ENCODE measurements at places on chromosomes 13 and 19.

DNA sequence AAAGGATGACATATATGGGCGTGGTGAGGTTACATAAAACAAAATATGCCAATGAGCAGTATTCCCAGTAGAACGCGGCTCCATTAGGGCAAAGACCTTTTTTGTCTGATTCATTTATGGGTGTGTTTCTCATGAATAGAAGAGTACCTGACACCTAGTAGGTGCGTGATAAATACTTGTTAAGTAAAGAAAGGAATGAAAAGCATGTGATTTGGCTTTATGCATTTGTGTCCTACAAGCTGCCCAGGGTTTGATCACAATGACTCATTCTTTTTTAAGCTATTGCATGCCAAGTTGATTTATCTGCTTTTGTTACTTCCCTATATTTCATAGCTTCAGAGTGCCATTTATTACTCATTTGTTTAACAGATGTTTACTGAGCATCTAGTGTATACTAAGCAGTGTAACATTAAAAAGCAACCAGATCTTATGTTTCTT, 19.1 kb upstream of the KCTD4 start:
- DNase-seq: peak; percentile 84

GRCh38 chr19:50537769-50538230, 24.1 kb upstream of the ASPDH start:
- peak; percentile 86 for DNase-seq

DNA sequence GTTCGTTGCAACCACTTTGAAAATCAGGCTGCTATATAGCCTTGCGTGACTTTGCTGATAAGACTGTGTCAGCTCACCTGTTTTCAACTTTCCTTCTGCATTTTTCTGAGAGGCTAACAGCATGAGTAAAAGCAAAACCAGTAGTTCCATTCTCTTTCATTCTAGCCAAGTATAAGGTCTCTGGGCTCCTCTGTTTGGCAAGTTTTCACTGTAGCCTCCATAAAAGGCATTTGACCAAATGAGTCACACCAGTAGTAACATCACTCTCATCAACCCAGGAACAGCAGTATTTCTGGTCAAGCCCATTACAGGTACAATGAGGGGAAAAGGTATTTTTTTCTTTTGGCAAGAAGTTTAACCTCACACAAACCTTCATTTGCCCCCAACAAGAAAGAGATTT, 1149.8 kb upstream of the MIR17HG start:
- no peak for DNase-seq

DNA sequence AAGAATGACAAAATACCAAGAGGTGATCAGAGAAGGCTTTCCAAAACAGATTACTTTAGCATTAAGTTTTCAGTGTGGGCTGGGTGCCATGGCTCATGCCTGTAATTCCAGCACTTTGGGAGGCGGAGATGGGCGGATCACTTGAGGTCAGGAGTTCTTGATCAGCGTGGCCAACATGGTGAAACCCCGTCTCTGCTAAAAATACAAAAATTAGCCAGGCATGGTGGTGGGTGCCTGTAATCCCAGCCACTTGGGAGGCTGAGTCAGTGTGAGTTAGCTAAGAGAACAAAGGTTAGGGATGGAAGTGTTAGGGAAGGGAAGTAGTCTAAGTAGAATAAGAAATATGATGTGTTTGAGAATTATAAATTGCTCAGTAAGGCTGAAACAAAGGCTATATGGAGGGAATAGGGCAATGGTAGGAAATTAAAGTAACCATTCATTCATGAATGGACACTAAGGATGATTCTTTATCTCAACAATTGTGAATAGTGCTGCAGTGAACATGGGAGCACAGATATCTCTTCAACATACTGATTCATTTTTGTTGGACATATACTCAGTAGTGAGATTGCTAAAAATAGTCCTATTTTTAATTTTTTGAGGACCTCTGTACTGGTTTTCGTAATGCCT, 3.9 kb upstream of the RCBTB2 start:
- DNase-seq: no peak

DNA sequence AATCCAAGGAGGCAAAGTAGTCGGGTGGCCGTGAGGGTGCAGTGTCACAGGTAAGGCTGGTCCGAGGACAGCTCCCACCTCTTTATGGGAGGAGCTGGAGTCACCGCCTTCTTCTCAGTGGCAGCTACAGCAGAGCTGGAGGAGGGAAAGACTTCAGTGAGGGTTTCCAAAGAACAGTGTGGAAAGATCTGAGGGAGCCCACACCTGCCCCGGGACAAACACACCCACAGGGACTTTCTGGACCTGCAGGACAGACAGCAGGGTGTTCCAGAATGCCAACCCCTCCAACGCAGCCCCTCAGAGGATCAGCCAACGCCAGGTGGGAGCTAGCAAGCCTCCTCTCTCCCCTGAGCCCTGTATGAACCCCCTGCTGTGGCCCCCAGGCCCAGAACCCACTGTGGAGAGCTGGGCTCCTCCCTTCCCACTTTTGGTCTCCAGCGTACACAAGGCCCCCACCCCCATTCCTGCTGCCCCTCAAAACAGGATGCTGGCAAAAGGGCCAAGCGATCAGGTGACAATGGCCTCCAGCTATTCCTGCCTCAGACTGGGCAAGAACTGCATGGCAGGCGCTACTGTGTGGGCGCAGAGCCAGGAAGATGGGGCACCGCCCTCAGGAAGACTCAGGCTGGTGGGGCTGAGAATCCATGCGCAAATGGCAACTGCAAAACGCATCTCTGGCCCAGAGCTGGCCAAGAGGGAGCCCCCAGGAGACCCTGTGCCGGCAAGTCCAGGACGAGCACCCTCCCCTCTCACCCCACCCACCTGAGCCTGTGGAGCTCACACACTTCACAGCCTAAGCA, 3.5 kb upstream of the CD320 start:
- DNase-seq: no peak

DNA sequence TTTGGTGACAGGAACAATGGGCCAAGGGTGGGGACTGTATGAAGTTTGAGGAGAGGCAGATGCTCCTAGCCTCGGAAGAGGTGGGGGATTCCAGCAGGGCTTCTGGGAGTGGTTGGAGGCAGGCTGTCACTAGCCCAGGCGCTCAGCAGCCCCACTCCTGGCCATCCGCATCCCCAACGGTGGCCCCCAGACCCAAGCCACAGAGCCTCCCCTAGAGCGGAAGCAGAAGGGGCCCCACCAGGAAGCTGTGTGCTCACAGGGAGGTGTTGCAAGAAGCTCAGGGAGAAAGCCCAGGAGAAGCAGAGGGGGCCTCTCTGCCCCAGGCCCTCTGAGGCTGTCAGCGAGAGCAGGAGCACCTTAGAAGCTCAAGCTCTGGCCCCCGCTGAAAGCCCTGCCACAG, 8.3 kb downstream of the PRAM1 start:
- DNase-seq: no peak

- no peak for DNase-seq
These were observed 866.3 kb upstream of the SPRY2 start for GRCh38 chr13:81207231-81207630.

GRCh38 chr13:43388282-43389034, 365.1 kb downstream of the DNAJC15 start:
- DNase-seq: no peak

- no peak for DNase-seq
These were observed 1445.4 kb downstream of the EFNB2 start for GRCh38 chr13:105089858-105090643.

DNA sequence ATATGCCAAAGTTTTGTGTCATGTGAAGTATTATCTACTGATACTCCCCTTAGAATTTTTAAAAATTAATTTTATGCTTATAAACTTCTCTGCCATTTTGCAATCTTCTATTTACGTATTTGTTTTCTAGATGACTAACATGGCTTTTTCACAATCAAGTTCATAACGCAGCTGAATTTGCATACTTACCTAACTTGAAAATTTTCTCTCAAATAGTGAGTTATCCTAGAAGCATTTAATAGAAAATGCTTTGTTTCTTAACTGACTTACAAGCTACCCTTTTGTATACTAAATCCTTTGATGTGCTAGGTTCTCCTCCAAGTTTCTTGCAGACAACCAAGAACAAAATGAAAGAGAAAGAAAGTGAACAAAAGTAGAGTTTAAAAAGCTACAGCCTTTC, 683.5 kb downstream of the LIG4 start:
- DNase-seq: no peak

- no peak for DNase-seq
These were observed 940.0 kb downstream of the EFNB2 start for GRCh38 chr13:105595471-105595870.

GRCh38 chr19:16351133-16351809, 26.6 kb downstream of the KLF2 start:
- peak; percentile 86 for DNase-seq

DNA sequence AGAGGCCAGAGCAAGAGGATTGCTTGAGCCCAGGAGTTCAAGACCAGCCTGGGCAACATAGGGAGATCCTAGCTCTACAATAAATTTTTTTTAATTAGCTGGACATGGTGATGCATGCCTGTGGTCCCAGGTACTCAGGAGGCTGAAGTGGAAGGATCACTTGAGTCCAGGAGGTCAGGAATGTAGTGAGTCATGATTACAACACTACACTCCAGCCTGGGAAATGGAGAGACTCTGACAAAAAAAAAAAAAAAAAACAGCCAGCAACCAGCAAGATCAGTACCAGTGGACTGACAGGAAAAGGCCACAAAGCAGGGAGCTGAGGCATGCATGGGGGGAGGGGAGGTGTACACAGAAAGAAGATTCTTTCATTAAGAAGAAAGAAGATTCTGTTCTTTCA, 52.7 kb upstream of the RFXAP start:
- peak; percentile 2 for DNase-seq

- peak; percentile 49 for DNase-seq
These were observed 15.2 kb upstream of the TOMM40 start for GRCh38 chr19:44875666-44876451.

DNA sequence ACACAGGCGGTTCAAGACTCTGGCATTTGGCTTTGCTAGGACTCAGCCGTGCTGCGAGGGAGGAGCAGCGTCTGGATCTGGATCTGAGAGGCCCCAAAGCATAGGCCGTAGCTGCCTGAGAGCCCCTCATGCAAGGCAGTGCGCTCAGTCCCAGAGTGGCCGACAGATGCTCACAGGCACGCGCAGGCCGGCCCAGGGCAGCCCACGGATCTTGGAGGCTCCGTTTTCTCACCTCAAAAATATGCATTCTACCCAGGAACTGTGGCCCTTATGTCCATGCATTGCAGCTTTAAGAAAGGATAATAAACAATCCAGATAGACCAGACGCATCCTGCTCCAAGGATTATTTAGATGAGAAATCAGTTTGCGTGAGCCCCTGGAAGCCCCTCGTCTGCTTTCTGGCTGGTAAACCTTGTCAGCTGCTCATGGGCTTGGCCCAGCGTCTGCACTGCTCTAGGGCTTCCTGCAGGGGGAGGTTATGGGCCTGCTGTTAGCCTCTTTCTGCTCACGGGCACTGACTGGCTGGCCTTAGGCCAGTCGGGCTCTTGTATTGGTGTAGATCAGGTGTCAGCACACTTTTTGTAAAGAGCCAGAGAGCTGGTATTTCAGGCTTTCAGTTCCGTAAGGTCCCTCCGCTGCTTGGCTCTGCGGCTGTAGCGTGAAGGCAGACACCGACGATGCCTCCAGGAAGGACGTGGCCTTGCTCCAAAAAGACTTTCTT, 24.2 kb downstream of the TEX29 start:
- DNase-seq: no peak

- DNase-seq: no peak
These were observed 164.8 kb upstream of the KL start for GRCh38 chr13:32851083-32852069.

DNA sequence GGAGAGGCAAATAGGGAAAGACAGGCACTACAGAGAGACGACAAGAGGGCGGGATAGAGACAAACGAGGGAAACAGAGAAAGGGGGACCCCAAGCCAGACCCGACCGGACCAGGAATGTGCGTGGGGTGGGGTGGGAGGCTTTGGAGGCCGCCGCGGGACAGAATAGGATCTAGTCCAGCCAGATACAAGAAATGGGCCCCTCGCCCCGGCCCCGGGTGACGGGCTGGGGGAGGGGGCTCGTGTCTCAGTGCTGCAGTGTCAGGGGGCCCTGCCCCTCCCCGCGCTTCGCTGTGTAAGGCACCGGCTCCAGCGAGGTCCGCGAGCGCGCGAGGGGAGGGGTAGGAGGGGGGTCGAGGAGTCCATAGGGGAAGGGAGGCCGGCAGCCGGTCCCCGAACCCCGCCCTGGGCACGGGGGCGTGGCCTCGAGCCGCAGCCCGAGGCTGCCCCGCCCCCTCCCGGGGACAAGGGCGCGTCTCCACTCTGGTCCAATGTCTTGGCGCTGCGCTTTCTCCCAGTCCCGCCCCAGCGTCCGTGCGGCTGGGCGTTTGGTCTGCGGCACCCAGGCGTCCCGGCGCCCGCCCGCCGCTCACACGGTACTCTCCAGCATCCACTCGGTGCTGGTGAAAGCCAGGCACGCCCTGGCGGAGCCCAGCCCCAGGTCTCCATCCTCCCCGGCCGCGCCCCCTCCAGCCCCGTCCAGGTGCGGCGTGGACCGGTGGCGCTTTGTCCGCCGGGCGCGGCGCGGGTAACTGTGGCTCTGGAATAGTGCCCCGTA, 11.0 kb downstream of the IFNL1 start:
- no peak for DNase-seq

GRCh38 chr19:14119644-14120496, 2.3 kb upstream of the PRKACA start:
- DNase-seq: no peak

- no peak for DNase-seq
These were observed 5.0 kb upstream of the TINCR start for GRCh38 chr19:5572556-5573286.

GRCh38 chr19:24060687-24061356, 26.2 kb upstream of the ZNF254 start:
- DNase-seq: no peak

- no peak for DNase-seq
These were observed 33.9 kb downstream of the TFDP1 start for GRCh38 chr13:113618455-113618854.

GRCh38 chr13:46577696-46578589, 25.0 kb downstream of the LRCH1 start:
- DNase-seq: no peak

DNA sequence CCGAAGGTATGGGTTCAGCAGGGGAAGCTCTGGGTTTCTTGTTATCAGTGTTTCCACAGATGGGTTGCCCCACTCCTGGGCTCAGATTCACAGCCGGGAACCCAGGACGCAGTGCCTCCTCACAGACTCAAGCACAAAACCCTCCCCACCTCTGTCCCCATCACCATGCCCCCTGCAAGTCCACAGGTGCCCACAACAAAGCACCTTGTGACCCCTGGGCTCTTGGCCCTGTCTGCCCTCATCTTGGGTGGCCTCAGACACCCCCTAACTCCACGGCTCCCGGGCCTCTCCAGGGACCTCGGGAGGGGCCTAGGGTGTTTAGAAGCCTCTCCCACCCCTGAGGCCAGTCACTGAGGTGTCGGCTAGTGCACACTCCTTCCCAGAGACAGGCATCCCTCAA, 231.7 kb downstream of the TUBA3C start:
- no peak for DNase-seq

DNA sequence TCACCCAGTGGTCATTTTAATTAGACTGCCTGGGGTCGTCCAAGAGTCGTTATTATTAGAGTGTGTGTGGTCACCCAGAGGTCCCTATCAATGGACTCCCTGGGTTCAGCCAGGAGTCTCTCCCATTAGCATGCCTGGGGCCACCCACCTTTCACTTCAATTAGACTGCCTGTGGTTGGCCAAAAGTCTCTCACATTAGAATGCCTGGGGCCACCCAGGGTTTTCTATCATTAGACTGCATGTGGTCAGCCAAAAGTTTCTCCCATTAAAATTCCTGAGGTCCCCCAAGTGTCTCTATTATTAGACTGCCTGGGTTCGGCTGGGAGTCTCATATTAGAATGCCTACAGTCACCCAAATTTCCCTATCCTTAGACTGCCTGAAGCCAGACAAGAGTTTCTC, 1472.6 kb downstream of the UQCRFS1 start:
- DNase-seq: no peak

All from lung microvascular endothelial cell (primary cell).